ENCODE measurements at places on chromosomes 5 and 9.

DNA sequence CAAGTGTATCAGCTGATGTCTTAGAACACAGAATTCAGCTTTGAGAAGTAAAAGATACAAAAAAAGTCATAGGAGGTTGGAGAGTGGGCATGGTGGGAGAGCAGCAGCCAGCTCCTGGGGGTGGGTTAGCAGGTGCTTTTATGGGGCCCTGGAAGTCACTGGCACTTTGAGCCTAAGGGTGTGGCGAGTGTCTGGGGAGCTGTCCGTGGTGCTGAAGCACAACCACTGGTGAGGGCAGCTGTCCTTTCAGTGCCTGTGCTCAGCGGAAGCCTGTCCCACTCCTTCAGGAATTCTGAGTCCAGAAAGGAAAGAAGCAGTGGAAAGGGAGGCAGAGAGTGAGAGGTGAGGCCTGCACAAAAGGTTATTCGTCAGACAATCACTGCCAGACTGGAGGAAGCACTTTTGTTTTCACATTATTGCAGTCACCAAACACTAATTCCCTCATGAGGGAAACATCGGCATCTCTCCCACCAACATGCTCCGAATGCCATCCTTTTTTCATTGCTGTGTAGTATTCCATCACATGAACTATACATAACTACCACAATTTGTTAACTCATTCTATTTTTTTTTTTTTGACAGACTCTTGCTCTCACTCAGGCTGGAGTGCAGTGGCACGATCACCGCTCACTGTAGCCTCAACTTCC, 59.4 kb upstream of the RAPGEF1 start:
- peak; percentile 84 for DNase-seq

- DNase-seq, result no peak
Observed at GRCh38 chr9:126207256-126207655, 119.4 kb upstream of the MVB12B start.

DNA sequence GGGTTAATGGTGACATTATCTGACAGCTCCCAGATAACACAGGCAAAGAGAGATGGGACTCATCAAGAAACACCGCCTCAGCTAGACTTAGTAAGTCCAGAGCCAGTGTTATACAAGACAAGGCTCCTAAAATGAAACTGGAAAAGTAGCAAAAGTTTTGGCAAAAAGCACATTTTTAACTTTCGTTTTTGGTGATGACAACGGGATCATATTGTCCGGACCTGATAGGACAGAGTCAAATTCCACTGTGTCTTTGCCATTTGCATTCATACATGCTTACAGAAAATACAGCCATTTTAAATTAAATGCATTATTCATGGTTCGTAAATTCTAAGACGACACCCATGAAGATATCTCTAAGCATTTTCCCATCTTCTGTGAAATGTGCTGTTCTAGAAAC, 152.1 kb downstream of the CRB2 start:
- no peak for DNase-seq

DNA sequence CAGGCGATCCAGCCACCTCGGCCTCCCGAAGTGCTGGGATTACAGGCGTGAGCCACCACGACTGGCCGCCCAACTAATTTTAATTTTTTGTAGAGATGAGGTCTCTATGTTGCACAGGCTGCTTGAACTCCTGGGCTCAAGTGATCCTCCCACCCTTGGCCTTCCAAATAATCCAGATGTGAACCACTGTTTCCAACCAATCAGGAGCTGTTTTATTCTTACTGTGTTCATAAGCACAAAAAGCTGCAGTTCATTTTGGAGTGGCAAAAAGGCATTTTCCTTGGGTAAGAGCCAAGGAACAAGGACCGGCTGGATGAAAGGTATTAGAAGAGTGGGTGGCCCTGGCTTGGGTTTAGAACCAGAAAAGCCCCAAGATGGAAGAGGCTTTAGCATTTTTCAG, 5.2 kb upstream of the SLC27A4 start:
- no peak for DNase-seq

- DNase-seq, result no peak
Observed at GRCh38 chr5:12623408-12623807, 719.2 kb upstream of the CTNND2 start.

Measured in activated effector memory CD4-positive, alpha-beta T cell treated with anti-CD3 and anti-CD28 coated beads, Interleukin-2, amount 50 U/mL, for 16 hours (primary cell).